ENCODE measurements at places on chromosomes 6 and 20. TPM values are rescaled to one million over a fixed set of nuclear protein-coding genes. Genes with fewer than 3 reads are reported as not detected.

DNA sequence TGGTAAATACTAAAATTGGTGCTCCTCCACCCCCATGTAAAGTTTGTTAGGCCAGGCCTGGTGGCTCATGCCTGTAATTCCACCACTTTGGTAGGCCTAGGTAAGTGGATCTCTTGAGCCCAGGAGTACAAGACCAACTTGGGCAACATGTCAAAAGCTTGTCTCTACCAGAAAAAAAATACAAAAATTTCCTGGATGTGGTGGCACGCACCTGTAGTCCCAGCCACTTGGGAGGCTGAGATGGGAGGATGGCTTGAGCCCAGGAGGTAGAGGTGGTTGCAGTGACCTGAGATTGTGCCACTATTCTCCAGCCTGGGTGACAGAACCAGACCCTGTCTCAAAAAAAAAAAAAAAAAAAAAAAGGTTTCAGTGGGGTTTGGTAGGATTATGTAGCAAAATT, 41.7 kb downstream of the ITCH start:
- no peak for DNase-seq

DNA sequence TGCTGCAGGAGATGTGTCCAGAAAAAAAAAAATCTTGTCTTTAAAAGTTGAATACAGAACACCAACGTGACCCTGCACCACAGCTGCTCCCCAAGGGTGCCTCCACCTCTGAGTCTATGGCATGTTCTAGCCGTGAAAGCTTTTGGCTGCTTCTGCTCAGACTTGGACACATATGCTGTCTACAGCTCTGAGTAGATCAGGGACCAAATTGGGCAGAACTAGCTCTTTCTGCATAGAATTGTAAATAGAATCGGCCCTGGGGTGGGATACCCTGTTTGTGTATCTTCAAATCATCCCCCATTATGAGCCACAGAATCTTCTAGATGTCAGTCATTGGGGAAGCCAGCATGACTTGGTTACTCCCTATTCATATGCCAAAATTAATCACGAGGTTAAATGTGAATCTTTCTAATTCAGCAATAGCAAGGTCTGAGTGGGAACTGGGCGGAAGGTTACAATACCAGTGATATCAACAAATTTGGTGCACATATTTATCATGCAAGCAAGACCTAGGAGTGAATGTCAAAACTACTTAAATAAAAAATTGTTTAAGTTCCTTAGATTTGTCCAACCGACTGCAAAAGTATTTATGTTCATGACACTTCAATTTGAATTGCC, 302.8 kb downstream of the KIF16B start:
- DNase-seq = no peak

- no peak for DNase-seq
Observed at GRCh38 chr6:42086046-42087035, 36.0 kb downstream of the TAF8 start.

DNA sequence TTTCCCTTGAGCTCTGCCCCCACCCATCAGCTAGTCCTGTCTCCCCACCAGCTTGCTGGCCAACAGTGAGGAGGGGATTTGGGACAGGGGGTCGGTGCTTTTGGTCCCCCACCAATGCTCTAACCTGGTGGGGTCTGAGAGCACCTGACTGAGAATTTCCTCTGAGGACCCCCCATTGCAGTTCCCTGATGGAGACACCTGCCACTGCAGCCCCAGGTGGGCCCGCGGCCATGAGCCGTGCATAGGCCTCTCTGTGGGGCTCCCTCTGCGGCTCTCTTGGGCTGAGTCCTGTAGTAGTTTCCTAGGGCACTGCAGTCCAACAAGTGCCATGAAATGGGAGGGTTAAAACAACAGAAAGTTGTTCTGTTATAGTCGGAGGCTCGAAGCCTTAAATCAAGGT, 172.2 kb upstream of the SNX9 start:
- no peak for DNase-seq

- DNase-seq = peak; percentile 1
Observed at GRCh38 chr6:8982668-8983067, 547.3 kb upstream of the SLC35B3 start.

The HFE gene
- 7.4 TPM for total RNA-seq

- no peak for DNase-seq
Observed at GRCh38 chr6:76584121-76584520, 511.7 kb upstream of the IMPG1 start.

DNA sequence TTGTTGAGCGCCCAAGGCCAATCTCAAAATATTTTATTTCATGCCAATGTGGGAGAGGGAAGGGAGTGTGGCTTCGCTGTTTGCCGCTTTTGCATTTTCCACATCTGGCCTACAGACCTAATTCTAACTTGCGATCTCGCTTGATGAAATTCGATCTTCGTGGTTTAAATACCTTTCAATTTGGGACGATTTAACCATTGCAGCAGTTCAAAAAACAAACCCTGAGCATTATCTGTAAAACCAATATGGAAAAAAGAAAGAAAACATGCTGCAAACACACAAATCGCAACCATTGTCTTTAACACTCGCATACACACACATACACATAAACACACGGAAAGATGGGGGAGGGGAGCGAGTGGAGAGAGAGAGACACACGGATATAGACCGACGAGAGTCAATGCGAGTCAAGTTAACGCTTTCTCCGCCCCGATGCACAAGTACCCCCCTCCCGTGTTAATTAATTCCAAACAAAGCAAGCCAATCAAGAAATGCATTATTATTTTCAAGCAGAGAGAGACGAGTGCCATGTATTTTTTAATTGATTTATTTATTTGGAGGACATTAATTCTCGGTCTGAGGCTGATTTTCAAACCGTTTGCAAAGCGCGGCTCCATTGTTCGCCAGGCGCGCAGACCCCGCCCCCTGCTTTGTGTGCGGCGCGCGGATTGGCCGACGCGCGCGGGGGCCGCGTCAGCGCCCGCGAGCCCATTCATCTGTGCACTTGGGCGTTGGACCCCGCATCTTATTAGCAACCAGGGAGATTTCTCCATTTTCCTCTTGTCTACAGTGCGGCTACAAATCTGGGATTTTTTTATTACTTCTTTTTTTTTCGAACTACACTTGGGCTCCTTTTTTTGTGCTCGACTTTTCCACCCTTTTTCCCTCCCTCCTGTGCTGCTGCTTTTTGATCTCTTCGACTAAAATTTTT, at the start of gene MARCKS:
MARCKS (plus strand) TSS at position 721 of the 931 bp plus-strand sequence. CDS start 401 bp downstream, outside the sequence.
- peak; percentile 90 for DNase-seq

DNA sequence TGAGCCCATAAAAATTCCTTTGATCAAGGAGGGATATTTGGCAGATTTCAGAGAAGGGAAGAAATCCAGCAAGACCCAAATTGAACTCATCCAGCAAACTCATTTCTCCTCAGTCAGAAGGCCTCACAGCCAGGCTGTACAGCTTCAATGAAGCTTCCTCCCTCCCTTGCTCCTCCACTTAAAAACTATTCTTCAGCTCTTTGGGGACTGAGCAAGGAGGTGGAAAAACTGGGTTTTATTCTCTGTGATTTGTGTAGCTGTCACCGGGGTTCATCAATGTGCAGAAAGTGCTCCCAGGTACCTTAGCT, 158.7 kb upstream of the ZNF184 start:
- no peak for DNase-seq

DNA sequence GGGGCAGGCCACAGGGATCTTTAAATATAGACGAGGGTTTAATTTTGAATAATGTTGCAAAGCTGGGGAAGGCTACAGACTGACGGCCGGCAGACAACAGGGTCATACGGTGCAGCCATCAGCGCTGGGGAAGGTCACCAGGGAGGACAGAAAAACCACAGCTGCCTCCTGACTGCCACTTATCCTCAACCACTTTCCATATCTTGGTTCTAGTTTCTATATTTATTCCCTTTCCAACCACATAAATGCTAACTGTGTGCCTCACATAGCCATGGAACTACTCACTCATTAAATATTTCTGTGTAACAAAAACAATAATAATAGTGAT, 85.7 kb upstream of the AGPAT4 start:
- DNase-seq = no peak

The KCNQ5 gene
- 2.6 TPM for total RNA-seq

- peak; percentile 88 for DNase-seq
Observed at GRCh38 chr6:140774080-140774505, 1358.6 kb upstream of the GJE1 start.

GRCh38 chr6:75349262-75349984, 64.8 kb upstream of the TMEM30A start:
- DNase-seq = peak; percentile 56

The MTFR2 gene
- 6.1 TPM for total RNA-seq

The CALHM5 gene
- total RNA-seq = 6.8 TPM

DNA sequence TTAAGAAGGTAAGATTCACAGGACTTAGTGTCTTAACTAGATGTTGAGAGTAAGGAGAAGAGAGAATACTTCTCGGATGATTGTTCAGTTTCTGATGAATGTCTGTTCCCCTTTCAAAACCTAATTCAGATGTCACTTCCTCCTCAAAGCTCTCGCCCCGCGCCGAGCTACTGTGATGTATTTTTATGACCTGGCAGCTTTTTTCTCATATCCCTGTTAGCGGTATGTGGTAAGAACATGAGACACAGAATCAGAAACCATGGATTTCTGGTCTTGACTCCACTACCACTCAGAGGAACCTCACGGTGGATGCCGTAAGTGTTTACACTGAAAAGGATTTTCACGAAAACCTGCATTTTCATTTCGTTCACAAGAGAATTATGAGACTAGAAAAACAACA, 48.4 kb downstream of the CEP43 start:
- no peak for DNase-seq

The BCLAF1 gene
- total RNA-seq = 1,118 TPM

The WFDC12 gene
- total RNA-seq = not detected

The ANKRD66 gene
- total RNA-seq = not detected

DNA sequence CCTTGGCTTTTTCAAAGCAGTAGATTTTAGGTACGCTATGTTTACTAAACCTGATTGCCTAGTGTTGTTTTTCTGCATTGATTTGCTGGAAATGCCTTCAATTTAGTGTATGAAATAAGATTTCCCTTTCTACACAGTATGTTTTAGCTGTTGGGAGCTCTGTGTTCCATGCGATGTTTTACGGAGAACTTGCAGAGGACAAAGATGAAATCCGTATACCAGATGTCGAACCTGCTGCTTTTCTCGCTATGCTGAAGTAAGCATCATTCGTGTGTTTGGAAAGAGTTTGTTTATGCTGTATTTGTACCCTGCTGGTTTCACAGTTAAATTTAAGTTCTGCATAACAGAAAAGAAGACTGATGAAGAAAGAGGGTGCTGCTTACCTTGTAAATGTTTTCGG, 1.9 kb downstream of the BTBD3 start:
- DNase-seq = no peak

DNA sequence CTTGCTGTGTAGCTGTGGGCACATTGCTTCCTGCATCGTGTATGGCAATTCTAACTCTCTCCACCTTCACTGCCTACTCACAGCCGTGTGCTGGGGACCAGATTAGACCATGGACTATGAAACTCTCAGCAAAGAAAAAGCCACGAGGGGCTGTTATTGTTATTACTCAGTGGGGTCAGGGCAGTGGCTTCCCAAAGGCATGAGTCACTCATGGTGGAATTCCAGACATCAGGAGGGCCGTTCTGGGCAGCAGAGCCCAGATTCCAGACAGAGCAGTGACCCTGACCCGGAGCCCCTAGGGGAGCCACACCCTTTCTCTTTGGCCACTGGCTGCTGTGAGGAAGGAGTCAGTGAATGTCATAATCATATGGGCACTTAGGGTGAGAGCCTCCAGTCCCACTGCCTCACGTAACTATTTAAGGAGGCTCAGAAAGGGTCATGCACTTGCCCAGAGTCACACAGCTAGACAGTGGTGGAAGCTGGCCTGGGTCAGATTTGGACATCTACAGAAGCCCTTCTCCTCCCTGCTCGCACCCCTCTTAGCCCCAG, 22.2 kb upstream of the CCN5 start:
- peak; percentile 98 for DNase-seq

DNA sequence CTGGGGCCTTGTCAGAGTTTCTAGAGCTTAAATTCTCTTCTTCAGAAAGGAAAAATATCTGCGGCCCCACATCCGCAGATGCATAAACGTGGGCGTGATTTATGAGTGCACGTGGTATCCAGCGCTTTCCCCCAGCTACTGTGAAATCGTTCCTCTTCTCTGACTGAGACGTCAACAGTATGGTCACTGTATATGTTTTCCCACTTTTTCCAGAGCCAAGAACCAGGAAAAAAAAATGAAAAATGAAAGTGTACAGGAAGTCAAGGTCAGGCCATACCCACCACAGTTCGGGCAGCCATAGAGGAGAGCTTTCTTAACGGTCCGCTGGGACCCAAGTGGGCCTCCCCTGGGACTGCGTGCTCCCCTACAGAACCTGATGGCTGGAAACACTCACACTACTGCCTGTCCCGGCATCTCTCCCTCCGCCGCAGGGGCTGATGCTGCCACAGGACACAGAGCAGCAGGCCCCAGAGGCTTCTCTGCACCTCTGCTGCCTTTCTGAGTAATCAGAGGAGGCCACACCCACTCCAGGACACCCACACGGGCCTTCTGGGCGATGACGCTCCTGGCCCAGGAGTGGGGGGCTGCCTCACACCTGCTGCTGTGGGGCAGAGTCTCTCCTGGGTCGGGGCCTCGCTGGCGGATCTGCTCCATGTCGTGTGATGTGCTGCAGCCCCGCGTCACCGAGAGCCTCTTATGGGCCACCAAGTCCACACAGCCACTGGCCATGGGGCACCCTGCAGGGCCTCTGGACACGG, 16.4 kb upstream of the STX16 start:
- no peak for DNase-seq

GRCh38 chr6:86782328-86782727, 155.0 kb upstream of the HTR1E start:
- DNase-seq = no peak

The PRR18 gene
- not detected for total RNA-seq

DNA sequence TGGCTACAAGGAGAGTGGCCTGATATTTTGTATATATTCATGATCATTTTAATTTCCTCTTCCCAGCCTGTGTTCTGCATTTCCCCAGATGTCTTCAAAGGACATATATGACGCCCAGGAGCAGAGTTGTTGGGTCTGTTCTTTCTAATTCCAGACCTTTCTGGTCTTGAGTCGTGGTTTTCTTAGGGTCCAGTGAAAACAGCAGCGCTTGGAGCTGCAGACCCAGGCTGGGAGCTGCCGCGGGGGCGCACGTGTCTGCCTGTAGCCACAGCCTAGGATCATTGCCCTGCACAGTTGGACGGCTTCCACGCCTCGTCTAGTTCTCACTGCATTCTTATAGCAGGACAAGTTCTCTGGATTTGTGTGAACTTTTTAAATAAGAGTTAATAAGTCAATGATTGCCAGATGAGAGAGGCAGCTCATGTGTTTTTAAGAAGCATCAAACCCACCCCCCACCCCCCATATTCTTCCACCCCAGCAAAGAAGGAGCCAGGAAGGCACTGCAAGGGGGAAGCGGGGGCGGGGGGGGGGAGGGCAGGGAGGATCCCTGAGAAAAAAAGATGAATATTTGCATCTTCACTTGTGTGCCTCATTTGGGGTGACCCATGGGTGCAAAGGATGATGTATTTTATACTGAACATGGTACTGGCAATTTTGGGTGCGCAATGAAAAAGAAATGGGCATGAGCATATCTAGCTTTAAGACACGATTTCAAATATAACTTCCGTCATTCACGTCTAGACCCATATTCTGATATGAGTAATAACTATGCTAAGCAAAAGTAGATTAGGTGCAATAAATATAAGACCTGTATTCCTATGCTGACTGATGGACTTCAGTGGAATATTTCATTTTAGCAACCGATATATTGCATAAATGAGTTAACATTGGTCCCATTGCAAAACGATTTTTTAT, 160.0 kb downstream of the TBXT start:
- DNase-seq = peak; percentile 81

- DNase-seq = no peak
Observed at GRCh38 chr20:58701431-58702160, 9.0 kb downstream of the NPEPL1 start.

Measured in fibroblast of the aortic adventitia (primary cell).